Gastrocnemius medialis (tissue), 4 donors: ENCODE measurements at places on chromosomes 3 and 15. TPM values are rescaled to one million over a fixed set of nuclear protein-coding genes. Genes with fewer than 3 reads are reported as not detected.

Gene TMEM207
- total RNA-seq: not detected

Gene MEGF11
- not detected for total RNA-seq

Gene CFAP44
- total RNA-seq: 1.4 TPM

DNA sequence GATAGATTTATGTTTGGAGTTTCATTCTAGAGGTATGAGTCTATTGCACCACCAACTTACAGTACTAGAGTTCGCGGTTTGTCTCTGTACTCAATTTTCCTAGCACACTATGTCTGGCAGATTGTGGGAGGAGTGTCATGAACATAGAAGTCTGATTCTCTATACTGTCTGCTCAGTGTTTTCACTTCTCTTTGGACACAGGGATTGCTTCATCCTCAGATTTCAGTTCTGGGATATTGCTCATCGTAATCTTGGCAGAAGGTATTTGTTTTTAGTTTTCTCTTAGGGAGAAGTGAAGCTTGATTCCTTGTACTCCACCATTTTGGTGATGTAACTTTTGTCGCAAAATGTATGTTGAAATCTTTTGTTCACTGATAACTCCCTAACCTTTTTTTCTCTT is 27.8 kb upstream of the AZI2 start:
- no peak for DNase-seq
